ENCODE measurements at places on chromosomes 16 and 17.

DNA sequence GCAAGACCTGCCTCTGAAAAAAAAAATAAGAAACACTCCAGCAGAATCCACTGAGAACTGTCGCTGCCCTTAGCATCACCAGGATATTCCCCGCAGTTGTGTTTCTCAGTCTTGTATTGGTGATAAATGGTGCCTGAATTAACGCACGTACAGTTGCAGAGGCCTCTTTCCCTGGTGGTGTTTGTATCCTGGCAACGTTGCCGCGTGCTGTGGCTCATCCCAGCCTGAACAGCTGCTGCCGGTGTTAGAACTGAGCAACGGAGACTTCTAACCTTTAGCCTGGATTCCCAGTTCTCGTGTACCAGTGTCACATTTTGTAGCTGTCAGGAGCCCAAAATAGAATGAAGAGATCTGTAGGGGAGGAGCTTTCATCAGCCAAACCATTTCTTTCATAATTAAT lies 4.8 kb downstream of the MLYCD start:
- no peak for DNase-seq

- no peak for DNase-seq
Measured at GRCh38 chr17:11948789-11949188, 48.5 kb downstream of the ZNF18 start.

GRCh38 chr16:68779891-68780290 lies 42.8 kb downstream of the CDH1 start:
- no peak for DNase-seq

- DNase-seq = no peak
Measured at GRCh38 chr17:59623151-59623550, 3.5 kb downstream of the CLTC start.

GRCh38 chr17:35414247-35414646 lies 18.1 kb downstream of the SLFN12 start:
- no peak for DNase-seq

- DNase-seq = no peak
Measured at GRCh38 chr17:17098551-17099179, 56.4 kb downstream of the MPRIP start.

GRCh38 chr17:42422958-42423712 lies at the start of gene CAVIN1:
TSS of gene CAVIN1 (minus strand) at chr17:42423256. CDS start at chr17:42423097, 159 bp downstream.
- DNase-seq = peak; percentile 22

- no peak for DNase-seq
Measured at GRCh38 chr17:59277031-59277430, 54.4 kb upstream of the YPEL2 start.

GRCh38 chr16:66152823-66153393 lies 213.6 kb upstream of the CDH5 start:
- no peak for DNase-seq

GRCh38 chr16:29975811-29976511 lies 2.3 kb downstream of the TAOK2 start:
- DNase-seq = no peak

DNA sequence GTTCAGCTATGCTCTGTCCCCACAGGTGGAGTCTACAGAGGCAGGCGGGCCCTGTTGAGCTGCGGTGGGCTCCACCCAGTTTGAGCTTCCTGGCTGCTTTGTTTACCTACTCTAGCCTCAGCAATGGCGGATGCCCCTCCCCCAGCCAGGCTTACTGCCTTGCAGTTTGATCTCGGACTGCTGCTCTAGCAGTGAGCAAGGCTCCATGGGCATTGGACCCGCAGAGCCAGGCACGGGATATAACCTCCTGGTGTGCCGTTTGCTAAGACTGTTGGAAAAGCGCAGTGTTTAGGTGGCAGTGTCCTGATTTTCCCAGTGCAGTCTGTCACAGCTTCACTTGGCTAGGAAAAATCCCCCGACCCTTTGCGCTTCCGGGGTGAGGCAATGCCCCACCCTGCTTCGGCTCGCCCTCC lies 89.1 kb downstream of the BCAS3 start:
- DNase-seq = no peak

- no peak for DNase-seq
Measured at GRCh38 chr16:81520151-81520470, 75.5 kb downstream of the CMIP start.

GRCh38 chr17:28385406-28385805 lies 13.9 kb downstream of the SARM1 start:
- no peak for DNase-seq

Measured in activated naive CD4-positive, alpha-beta T cell treated with anti-CD3 and anti-CD28 coated beads, Interleukin-2, amount 50 U/mL, for 16 hours (primary cell).